ENCODE measurements at places on chromosomes 13 and 19. TPM values are rescaled to one million over a fixed set of nuclear protein-coding genes. Genes with fewer than 3 reads are reported as not detected.

DNA sequence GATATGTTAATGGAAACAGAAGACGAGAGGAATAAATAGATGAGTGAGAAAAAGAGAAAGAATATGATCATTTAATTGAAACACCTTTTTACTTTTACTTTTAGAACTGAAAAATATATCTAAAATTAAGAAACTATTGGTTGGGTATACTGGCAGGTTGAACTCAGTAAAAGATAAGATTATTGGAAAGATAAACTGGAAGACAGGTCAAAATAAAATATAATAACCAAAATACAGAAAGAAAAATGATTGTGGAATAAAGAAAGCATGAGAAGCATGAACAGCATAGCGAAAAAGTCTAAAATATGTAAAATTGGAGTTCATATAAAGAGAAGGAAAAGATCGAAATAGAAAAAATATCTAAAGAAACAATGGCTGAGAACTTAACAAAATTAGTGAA lies 242.2 kb upstream of the MIR17HG start:
- DNase-seq, result no peak

GRCh38 chr19:50512112-50512998 lies 1.4 kb downstream of the ASPDH start:
- DNase-seq, result no peak

DNA sequence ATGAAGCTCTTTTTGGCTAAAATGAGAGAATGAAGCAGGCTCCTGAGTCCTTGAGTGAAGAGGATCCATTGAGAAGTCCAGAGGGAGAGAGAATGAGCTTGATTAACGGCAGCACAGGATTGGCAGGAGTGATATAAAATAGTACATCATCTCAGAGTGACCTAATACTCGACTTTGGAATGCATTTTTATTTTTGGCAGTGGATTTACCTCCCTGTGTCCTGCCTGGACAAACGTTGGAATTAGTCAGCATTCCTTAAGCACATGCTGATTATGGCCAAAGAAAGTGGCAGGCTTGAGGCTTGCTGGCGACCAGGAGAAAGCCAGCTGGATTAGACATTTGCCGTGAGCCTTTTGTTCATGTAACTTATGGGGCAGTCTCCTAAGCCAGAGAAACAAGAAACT lies 22.9 kb downstream of the LRCH1 start:
- no peak for DNase-seq

GRCh38 chr19:13974073-13974472 lies 21.8 kb downstream of the DCAF15 start:
- peak; percentile 33 for DNase-seq

DNA sequence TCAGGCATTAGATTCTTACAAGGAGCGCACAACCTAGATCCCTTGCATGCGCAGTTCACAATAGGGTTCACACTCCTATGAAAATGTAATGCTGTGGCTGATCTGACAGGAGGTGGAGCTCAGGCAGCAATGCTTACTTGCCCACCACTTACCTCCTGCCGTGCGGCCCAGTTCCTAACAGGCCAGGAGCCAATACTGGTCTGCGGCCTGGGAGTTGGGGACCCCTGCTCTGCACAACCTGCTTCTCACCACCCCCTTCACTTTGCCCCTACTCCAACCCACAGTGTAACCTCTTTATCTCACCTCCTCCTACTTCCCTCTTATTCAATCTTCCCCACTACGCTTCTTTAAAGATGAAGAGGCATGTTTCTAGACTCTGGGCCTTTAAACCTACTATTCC lies 240.2 kb downstream of the RGCC start:
- no peak for DNase-seq

- DNase-seq, result no peak
These were observed 2.3 kb downstream of the HSPB6 start for GRCh38 chr19:35754370-35755130.

- DNase-seq, result no peak
These were observed 254.6 kb downstream of the COG6 start for GRCh38 chr13:39910041-39910440.

Gene CCDC124
- total RNA-seq, result 34.2 TPM

DNA sequence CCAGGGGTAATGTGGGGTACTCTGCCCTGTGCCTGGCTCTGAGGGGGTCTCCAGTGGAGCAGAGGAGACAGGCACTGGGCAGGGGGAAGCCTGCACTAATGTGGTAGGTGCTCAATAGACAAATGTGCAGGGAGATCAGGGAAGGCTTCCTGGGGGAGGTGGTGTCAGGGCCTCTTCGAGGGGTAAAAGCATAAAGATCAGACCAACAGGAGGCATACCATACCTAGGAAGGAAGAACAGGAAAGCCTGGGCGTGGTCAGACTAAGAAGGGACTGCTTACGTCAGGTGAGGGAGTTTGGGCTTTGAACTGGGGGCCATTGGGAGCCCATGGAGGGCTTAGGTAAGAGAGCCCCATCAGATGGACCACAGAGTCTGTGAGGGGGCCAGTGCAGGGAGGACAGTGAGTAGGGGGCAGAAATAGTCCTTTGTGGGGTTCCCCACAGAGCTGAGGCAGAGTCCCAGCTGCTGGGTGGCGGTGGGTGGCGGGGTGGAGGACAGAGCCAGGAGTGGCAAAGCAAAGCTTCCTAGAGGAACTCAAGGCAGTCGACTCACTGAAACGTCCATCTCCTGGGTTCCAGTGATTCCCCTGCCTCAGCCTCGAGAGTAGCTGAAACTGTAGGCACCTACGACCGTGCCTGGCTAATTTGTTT lies 8.8 kb downstream of the PRR36 start:
- no peak for DNase-seq

Gene ZNF665
- total RNA-seq, result 8.2 TPM

Gene CYP4F8
- not detected for total RNA-seq

- DNase-seq, result no peak
These were observed 13.2 kb upstream of the URI1 start for GRCh38 chr19:29928831-29929230.

GRCh38 chr19:2249880-2250765 lies 1.0 kb downstream of the AMH start:
- DNase-seq, result no peak

DNA sequence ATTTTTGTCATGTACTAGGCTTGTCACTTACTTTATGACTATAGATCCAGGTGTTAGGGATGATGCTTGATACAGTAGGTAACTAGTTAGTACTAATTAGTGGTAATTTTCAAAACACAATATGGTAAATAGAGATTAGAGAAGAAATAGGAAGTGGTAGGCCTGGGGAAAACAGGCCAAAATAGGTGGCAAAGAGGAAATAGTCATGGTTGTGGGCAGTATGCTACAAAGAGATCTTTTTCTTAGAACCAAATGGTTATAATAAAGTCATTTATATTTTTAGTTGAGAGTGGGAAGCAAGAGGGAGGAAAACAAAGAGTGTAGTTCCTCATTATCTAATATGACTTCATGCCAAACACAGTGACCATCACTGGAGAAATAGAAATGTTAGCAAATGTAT lies 9.1 kb upstream of the VWA8 start:
- DNase-seq, result no peak

- DNase-seq, result no peak
These were observed 24.0 kb downstream of the TLE6 start for GRCh38 chr19:3001235-3001800.

DNA sequence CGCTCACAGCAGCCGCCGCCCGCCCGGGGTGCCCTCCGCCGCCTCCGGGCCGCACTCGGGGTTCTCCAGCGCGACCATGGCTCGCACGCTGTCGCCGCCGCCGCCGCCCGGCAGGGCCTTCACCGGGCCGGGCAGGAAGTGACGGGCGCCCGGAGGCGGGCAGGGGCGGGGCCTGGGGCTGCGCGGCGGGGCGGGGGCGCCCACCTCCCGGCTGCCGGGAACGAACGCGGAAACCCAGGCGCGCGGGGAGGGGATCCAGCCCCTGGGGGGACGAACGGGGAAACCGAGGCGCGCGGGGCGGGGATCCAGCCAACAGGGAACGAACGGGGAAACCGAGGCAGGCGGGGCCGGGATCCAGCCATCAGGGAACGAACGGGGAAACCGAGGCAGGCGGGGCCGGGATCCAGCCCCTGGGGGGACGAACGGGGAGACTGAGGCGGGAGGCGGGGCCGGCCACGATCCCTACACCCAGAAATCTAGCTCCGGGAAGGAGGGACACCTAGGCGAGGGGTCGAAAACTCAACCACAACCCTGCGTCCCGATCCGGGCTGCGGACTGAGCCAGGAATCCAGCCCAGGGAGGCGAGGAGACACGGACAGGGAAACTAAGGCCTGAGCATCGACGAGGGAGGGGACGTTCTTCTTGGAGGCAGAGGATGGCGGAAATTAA lies at the start of gene R3HDM4:
R3HDM4 (minus strand) TSS at position 140 of the 669 bp plus-strand sequence; CDS start at position 78, 62 bp downstream.
- DNase-seq, result peak; percentile 82

- DNase-seq, result no peak
These were observed at the start of gene FPR2 for GRCh38 chr19:51760697-51761356. Gene FPR2 (plus strand): TSS chr19:51761180. CDS start chr19:51768659, 7,479 bp downstream.

GRCh38 chr19:4889034-4889815 lies 13.5 kb downstream of the ARRDC5 start:
- DNase-seq, result no peak

- no peak for DNase-seq
These were observed 25.2 kb downstream of the ANKRD27 start for GRCh38 chr19:32649751-32650150.

- no peak for DNase-seq
These were observed 24.0 kb upstream of the FARP1 start for GRCh38 chr13:98118865-98119264.

Gene PNMA8B
- total RNA-seq, result 1.2 TPM

DNA sequence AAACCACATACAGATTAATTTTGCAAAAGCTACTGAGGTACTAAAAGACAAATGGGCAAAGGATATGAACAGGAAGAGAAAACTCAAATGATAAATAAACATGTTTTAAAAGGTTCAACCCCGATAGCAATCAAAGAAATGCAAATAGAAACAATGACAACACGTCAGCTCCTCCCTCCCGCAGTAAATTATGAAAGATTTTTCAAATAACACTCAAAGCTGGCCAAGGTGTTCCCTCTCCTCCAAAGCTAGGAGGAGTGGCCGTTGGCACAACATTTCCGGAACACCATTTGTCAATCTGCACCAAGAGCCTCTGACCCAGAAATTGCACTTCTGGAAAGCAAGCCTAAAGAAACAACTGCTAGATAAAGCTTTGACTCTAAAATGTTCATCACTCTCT lies 28.3 kb downstream of the INSR start:
- DNase-seq, result no peak

GRCh38 chr13:94329277-94329676 lies 150.2 kb downstream of the DCT start:
- no peak for DNase-seq

Gene SLC46A3
- 18.7 TPM for total RNA-seq

- no peak for DNase-seq
These were observed 17.9 kb upstream of the SHFL start for GRCh38 chr19:10068205-10068604.

DNA sequence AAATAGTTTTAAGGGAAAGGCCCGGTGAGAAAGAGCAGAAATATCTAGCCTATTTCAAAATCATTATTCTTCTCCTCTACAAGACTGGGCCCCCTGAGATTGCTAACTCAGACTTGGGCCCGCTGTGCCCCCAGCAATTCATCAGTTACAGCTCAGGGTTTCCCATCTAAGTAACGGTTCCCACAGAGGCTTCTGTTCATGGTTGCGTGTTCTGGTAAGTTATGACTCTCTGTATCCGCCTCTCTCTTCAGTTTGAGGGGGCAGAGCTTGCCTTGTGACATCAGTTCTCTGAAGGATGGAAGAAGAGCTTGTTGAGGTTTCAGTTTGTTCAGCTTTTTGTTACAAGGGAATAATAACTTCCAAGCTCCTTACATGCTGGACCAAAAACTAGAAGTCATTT lies 11.6 kb downstream of the ZNF57 start:
- DNase-seq, result no peak

GRCh38 chr19:29923653-29924052 lies 18.4 kb upstream of the URI1 start:
- no peak for DNase-seq

- DNase-seq, result peak; percentile 96
These were observed 539 bp downstream of the U2AF1L4 start for GRCh38 chr19:35744430-35745327.

Gene HDGFL2
- 39.7 TPM for total RNA-seq

Gene CGB5
- not detected for total RNA-seq

Gene ZNF682
- 7.3 TPM for total RNA-seq

GRCh38 chr13:50574731-50575130 lies 268.8 kb downstream of the DLEU7 start:
- DNase-seq, result no peak
